Large intestine (tissue), 12 donors: ENCODE measurements at places on chromosomes 6 and 20.
A peak's percentile ranks its signal among the peaks of the same experiment; 100 is the strongest.

- no peak for DNase-seq
These were observed 62.2 kb downstream of the INSM1 start for GRCh38 chr20:20430066-20430465.

- peak; percentile 91 for DNase-seq
These were observed 26.7 kb downstream of the SERPINB9 start for GRCh38 chr6:2876210-2877056.

DNA sequence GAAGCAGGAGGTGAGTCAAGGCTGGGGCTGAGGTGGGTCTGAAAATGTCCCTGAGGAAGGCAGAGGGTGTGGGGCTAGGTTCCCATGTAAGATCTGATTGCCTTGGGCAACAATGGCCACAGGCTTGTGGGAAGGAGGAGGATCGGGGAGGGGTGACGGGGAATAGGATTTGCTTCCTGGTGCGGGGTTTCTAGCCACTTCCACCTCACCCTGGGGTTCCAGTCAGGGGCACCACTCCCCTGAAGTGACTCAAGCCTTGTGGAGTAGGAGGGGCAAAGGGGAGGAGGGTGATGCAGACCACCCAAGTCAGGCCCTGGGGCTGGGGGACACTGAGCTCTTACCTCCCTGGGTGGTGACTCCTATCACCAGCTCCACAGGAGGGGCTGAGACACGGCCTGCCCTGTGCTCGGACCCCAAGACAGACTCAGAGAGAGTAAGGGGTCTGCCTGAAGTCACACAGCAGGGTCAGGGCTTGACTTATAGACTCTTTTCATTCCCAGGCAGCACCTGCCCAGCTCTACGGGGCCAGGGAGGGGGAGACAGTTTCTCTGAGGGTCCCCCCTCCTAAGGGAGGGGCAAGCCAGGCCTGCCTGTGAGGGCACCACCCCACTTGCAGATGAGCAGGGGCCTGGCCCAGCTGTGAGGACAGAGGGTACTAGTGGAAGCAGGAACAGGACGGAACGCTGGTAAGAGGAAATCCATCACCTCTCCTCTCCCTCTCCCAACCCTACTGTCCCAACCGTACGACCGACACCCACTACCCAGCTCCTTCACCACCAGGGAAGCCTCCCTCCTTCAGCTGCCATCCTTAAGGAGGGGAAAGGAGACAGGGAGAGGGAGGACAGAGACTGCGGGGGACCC, 12.4 kb upstream of the SPDEF start:
- DNase-seq = no peak

- DNase-seq = no peak
These were observed 49.5 kb downstream of the EPB41L2 start for GRCh38 chr6:131013495-131013894.

GRCh38 chr6:3587660-3588059, 130.8 kb upstream of the SLC22A23 start:
- DNase-seq = no peak

GRCh38 chr6:56293781-56294180, 46.4 kb upstream of the COL21A1 start:
- DNase-seq = no peak

DNA sequence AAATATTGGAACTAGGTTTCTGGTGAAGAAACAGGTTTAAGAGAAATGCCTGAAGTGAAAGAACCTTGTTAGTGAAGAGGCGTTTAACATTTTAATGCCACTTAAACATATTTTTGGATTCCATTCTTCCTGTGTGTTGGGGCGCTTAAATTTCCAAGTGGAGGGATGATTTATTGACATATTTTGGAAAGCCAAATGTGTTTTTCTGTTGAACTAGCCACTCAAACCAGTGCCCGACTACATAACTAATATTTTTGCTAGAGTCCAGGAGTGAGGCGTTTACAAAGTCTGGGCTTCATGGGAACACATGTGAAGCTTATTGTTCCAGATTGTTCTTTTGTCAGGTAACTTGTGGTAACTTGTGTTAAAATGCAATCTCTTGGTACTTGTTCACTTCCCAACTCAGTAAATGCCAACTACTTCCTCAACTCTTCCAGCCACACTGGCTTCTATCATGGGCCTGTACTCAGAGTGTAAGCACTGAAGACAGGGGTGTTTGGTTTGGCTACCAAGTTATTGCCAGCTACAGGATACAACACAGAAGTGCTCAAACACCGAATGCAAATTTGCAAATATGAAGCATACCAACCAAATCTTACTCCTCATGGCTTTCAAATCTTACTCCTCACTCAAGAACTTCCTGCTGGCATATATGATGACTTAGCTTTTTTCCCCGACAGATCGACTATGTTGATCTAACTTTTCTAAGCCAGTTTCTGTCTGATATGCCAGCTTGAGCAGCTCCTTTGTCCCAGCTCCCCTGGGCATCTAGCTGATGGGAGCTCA, 2.0 kb upstream of the ZNFX1 start:
- no peak for DNase-seq

DNA sequence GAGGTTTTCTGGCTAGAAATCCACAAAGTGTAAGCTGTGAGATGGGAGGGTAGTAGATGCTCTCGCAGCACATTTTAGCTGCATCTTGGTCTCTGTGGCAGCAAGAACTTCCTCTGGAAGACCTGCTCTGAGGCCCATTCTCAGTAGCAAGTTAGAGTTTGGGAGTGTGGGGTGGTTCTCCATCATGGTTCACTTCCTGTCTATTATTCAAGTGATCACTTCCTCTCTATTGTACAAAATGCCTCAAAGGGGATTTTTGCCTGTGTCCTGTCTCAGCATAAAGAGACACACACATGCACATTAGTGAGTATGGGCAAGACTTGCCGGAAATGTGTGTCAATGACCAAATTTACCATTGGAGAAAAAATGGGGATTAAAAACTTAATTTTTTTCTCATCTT, 42.5 kb downstream of the LYRM2 start:
- no peak for DNase-seq

DNA sequence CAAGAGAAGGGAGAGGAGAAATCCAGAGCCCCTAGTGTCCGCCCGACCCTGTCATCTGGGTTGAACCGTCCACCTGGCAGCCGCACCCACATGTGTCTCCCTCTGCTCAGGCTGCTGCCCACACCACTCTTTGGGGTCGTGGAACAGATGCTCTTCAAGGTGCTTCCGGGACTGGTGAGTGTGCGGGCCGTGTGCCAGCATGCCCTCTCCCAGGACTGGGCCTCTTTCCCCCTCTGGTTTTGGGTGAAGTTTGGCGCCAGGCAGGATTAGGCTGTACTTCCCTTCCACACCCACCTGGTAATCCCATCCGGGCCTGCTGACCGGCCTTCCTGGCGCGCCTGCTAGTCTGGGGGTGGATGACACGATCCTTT, 7.9 kb downstream of the BPIFB3 start:
- DNase-seq = no peak

DNA sequence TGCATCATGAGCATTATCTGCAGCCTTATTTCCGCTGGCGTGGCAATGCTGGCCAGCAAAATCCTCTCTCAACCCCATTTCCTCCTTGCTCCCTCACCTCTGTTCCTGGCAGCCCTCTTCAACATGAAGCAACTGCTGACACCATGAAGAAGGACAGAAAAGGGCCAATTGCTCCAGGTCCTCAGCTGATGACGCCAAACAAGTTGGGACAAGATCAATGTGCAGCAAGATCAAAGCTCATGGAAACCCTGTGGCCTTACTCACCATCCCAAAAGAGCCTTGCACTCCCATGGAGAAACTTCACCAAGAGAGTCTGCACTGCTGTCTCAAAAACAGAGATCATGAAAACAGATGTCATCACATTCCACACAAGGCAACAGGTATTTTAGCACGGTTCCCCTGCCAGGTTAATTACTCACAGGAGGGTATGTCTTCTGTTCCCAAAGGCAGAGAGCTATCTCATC, 7.4 kb downstream of the GFOD1 start:
- DNase-seq = no peak

DNA sequence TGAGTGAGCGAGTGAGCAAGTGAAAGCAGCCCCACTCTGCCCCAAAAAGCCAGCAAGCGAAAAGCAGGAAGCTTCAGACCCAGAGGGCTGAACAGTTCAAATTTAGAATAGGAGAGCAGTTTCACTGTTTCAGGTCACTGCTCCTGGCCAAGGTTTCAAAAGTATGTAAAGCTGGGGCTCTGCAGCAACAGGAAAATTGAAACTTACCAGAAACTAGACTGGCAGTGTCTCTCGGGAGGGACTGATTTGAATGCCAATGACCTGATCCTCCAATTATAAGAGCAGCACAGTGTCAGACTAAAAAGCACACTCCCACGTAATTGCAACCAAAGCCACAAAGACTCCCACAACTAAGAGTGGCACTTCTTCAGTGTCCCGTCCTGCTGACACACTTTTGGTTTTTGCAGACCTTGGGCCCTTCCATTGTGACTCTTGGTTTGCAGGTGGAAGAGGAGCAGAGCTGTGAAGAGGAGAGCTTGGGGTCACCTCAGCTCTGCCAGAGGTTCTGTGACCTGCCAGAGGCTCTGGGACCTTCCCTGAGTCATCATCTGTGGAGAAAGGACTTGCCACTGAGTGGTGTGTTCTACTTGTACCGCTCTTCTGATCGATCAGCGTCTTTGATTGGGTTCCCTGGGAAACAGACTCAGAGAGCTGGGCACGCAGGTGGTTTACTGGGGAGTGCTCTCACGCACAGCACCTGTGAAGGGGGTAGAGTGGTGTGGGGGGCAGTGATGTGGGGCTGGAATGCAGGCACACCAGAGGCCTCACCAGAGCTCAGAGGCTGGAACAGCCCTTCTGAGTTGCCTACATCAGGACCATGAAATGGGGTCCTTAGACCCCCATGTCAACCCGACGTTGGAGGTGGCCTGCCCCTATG, 52.7 kb upstream of the PTGIS start:
- DNase-seq = no peak

GRCh38 chr6:100175814-100176310, 181.8 kb upstream of the MCHR2 start:
- DNase-seq = no peak

GRCh38 chr6:79554305-79554704, 17.1 kb upstream of the LCA5 start:
- no peak for DNase-seq

- DNase-seq = no peak
These were observed 28.7 kb downstream of the GNAS start for GRCh38 chr20:58880994-58881752.

DNA sequence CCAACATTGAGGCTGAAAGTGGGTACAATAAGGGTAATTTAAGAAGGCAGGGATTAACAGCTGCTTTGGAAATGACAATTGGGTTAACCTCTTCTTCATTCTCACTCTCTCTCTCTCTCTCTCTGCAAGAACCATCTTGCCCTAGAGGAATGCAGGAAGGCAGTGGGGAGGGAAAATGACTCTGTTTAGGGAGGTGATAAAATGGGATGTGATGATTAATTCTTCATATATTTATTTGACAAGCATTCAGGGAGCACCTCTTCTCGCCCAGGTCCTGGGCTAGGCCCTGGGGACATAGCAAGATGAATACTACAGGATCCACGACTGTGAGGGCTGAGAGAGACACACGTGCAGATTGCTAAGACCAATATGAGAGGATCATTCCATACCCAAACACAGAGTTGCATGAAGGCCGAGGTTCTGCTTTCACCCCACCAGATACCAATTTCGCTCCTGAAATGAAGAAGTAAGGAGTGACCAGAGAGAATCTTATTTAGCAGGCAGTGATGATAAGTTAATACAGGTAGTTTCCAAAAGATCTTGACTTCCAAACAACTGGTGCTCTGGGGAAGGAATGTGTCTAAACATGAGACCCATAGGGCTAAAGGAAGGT, 13.3 kb upstream of the PTPN1 start:
- no peak for DNase-seq

- no peak for DNase-seq
These were observed 87.6 kb downstream of the KCNQ5 start for GRCh38 chr6:72709431-72709830.

DNA sequence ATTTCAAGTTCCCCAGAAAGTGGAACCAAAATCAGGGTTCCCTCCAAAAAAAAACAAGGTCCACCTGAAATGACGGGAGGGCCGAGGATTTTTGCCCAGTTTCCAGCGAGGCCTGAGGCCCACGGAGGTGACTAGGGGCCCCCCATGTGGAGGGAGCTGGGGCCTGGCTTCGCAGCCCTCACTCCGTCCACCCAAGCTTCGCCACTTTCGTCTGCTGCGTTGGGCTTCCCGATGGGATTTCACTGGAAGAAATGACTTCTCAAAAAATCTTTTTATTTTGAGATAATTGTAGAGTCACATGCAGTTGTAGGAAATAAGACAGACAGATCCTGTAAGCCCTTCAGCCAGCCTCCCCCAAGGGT, 208.3 kb downstream of the TAF4 start:
- DNase-seq = no peak

GRCh38 chr20:56002908-56003800, 2.2 kb downstream of the CBLN4 start:
- DNase-seq = no peak

DNA sequence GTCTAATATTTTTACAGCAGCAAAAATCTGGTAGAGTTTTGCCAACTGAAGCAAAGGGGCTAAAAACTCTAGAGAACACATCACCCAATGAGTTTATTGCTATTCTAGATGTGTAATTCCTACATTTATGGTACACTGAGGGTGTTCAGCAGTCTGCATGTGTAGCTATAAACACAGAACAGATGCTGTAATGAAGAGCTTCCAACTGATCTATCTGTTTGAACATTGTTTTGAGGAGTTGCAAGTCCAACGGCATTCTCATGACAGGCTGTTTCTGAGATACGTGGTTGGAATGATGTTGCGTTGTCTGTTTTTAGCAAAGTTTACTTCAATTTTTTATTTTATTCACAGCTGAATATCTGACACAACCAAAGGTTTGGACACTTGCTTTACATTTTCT, 141.2 kb upstream of the RAB32 start:
- no peak for DNase-seq

GRCh38 chr6:57327311-57327710, 9.9 kb downstream of the PRIM2 start:
- no peak for DNase-seq

GRCh38 chr20:3632311-3633004, 30.7 kb downstream of the GFRA4 start:
- no peak for DNase-seq

GRCh38 chr6:143141442-143141841, 80.8 kb downstream of the AIG1 start:
- DNase-seq = no peak
